ENCODE measurements at places on chromosomes 2 and 18.

DNA sequence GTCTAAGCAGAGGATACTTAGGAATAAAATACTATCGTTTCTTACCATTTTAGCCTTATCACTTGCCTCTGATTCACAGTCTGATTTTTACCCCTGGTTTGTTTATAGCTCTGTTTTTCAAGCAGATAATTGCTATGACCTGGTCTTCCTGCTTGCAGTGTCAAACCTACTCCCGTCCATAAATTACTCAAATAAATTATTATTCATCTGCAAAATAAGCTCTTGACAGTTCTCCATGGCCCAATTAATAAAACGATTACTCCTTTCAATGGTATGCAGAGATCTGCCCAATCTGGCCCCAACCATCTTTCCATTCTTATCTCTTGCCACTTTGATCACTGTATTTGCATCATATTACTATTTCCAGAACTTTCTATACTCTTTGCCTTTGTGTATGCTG is 354.0 kb downstream of the CCDC85A start:
- DNase-seq = no peak

DNA sequence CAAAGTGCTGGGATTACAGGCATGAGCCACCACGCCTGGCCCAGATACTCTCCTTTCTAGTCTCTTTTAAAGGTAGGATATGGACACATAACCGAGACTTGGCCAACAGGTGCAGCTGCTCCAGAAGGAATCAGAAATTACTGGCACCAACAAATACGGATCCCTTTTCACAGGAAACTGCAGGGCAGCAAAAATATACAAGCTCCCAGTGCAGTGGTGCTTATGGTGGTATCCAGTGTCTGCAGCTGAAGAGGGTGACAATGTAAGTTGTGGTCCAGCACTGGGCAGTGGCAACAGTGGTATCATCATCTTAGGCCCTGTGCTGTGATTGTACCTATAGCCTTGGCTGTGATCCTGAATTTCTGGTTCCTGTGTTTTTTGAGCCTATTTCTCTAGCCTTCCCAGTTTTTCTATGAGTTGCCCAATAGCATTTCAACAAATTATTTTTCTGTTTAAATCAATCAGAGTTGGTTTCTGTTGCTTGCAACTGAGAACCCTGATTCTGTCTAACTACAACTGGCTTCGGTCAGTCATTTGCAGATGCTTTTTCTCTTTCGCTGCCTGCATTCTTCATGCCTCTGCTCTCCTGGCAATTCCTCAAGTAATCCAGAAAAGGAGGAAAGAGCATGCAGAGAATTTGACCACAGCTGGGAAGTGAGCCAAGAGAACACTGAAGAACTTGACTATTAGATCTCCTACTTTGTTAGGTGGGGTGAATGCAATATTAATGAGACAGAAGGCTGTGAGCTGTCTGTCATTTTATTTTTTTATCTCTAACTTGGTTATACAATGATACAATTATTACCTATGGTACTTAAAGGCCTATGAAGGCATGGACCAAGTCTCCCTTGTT is 30.8 kb upstream of the EML4 start:
- peak; percentile 67 for DNase-seq

DNA sequence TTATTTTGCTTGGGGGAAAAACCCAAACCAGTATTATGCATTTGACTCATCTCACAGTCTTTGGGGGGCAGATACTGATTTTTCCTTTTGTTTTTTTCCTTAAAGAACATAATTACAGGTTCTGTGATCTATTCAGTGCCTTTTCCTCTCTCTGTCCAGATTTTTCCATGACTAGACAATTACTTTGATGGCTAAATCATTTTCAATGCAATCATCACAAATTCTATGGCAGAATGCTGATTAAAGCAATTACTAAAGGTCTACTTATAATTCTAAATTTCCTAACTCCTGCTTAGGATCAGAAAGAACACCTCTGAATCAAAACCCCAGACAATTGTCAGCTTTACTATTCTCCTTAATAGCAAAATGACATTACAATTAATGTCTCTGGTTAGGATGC is 38.8 kb downstream of the POLR1A start:
- DNase-seq = no peak

GRCh38 chr2:111121028-111121827 is 514 bp downstream of the BCL2L11 start:
- no peak for DNase-seq

GRCh38 chr18:63097178-63097577 is 222.4 kb downstream of the BCL2 start:
- DNase-seq = no peak

- no peak for DNase-seq
Measured at GRCh38 chr2:145020694-145021093, 500.8 kb upstream of the ZEB2 start.
